ENCODE measurements at places on chromosomes 3 and 15. TPM values are rescaled to one million over a fixed set of nuclear protein-coding genes. Genes with fewer than 3 reads are reported as not detected.

Gene COL6A5
- 4.0 TPM for total RNA-seq

Gene GRM7
- total RNA-seq = not detected

Gene PPP2R3A
- 20.6 TPM for total RNA-seq

Gene GOLGA8Q
- 0.44 TPM for total RNA-seq

Gene CMTM8
- 18.7 TPM for total RNA-seq

Gene MASP1
- 0.59 TPM for total RNA-seq

Gene LYSMD4
- total RNA-seq = 16.4 TPM

Gene CSPG5
- 4.2 TPM for total RNA-seq

Gene CKMT1A
- not detected for total RNA-seq

Gene SLC28A1
- total RNA-seq = not detected
